ENCODE measurements at places on chromosomes 7 and 10.
A peak's percentile ranks its signal among the peaks of the same experiment; 100 is the strongest.

DNA sequence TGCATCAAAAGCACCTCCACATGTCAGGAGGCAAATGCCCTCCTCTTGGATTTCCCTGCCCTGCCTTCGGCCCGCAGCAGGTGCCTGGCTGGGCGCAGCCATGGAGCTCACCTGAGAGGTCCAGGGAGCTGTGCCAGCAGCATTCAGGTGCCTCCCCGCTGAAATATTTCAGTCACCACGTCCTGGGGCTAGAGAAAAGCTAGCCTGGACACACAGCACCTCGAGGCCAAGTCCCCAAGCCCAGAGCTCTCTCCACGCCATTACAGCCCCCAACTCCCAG lies 102.7 kb downstream of the MAD1L1 start:
- no peak for DNase-seq

DNA sequence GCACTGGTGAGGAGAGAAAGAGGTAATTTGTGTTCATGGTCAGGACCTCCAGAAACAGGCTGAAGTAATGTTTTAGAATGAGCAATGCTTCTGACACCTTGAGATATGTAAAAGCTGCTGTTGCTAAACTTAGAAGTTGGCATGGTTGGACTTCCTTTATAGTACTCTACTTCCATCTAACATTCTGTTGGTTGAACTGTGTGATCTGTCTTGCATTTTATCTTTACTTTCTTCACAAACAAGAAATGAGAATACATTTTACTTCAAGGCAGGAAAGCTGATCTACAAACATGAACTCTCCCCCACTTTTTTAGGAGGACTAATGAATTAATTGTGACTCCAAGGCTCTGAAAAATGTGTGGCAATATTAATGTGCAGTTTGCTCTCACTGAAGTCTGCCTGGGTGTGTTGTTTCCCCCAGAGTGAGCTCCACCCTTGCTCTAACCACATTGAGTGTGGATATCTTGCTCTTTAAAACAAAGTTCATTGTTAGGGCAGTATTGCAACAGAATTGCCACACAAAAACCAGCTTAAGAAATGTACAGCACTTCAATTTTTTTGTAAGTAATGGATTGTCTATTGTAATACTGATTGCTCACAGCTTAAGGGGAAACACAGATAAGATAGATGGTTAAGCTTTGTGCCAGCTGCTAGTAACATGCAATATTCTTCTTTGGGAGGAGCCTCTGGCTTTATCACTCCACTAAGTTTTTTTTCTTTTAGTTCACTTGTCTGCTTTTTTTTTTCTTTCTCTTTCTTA lies 69.0 kb downstream of the ADD3 start:
- peak; percentile 99 for DNase-seq

- no peak for DNase-seq
These were observed 500.1 kb upstream of the ZMIZ1 start for GRCh38 chr10:78568620-78569019.

DNA sequence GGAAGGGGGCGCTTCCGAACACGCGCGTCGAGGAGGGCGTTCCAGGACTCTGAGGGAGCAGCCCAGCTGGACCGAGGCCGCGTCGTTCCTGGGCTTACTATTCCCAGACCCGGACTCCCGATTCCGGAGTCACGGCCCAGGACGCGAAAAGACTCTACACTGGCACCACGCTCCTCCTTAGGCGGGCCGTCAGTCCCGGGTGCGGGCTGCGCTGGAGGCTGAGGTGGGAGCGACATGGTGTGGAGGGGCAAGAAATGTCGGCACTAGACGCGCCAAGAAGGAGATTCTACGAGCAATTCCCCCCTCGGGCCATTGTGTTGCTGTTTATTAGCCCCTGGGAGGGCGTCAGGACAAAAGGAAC lies 584 bp upstream of the RUNDC3B start:
- DNase-seq, result no peak

GRCh38 chr7:101172854-101173751 lies 7.0 kb downstream of the NAT16 start:
- peak; percentile 58 for DNase-seq

DNA sequence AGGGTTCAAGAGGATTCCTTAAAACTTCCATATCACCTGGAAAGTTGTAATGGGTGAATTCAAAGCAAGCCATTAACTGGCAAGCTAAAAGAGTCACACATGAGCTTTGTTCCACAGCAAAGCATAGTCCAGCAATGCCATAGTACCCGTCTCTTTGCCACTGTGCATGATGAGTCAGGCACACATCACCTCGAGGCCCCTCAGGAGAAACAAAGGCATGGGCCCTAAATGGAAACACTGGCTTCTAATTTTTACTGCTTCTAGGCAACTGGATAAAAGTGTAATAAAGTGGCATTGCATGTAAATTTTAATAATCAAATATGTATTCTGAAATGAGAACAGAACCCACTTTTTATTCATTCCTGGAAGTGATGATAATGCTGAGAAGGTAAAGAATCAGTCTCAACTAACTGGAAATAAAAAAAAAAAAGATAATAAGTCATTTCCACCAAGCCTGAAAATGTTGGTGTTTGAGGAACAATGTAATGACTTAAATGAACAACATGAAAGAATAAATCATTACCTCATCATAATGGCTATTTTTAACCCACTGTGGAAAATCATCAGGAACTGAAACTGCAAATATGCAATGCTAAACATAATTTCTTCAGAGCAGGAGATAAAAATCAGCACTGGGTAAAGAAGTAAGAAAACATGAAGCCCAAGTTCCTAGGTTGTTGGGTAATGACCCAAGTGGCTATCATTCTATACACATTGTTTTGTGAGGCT lies 104.9 kb downstream of the CDK6 start:
- peak; percentile 44 for DNase-seq

DNA sequence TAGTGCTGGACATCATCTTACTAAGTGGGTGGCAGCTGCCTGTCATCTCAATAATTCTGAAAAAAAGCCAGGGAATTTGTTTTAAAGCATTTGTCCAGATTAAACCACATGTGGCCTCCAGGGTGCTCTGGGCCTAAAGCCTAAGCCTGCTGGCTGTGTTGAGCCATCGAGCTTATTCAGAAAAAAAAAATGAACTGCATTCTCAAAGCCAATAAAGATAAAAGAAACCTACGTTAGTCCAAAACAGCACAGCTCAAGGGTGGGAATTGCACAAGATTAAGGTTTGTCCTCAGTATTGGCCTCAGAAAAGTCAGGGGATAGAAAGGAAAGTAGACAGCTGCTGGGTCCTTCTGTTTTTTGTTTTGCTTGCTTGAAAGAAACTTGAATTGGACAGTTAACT lies 22.6 kb upstream of the PRTFDC1 start:
- DNase-seq, result peak; percentile 99

DNA sequence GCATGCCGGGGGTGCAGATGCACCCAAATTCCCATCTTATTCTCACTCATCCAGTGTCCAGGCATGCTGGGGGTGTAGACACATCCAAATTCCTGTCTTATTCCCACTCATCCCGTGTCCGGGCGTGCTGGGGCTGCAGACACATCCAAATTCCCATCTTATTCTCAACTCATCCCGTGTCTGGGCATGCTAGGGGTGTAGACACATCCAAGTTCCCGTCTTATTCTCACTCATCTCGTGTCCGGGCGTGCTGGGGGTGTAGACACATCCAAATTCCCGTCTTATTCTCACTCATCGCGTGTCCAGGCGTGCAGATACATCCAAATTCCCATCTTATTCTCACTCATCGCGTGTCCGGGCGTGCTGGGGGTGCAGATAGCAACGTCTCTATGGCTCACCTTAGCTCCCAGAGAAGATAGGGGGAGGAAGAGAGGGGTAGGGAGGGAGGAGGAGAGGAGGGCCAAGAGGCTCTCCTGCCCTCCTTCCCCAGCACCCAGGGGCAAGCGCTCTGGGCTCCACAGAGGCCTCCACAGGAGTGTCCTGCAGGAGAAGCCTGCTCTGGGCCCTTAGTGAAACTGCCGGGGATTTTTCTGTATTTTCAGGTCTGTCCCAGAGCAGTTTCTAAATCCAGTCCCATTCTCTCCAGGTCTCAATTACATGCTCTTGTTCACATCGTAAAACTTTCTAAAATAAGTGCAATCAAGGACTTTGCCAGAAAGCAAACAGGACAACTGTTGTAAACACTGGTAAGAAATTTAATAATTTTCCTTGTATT lies 210.8 kb downstream of the DIP2C start:
- no peak for DNase-seq

- no peak for DNase-seq
These were observed 1140.7 kb upstream of the LRRN3 start for GRCh38 chr7:109950256-109950655.

- DNase-seq, result peak; percentile 69
These were observed 143.0 kb downstream of the CUBN start for GRCh38 chr10:16986406-16987205.

- DNase-seq, result peak; percentile 95
These were observed 79.5 kb upstream of the SVIL start for GRCh38 chr10:29714096-29714874.

GRCh38 chr10:11173042-11173441 lies 155.4 kb downstream of the CELF2 start:
- DNase-seq, result no peak

DNA sequence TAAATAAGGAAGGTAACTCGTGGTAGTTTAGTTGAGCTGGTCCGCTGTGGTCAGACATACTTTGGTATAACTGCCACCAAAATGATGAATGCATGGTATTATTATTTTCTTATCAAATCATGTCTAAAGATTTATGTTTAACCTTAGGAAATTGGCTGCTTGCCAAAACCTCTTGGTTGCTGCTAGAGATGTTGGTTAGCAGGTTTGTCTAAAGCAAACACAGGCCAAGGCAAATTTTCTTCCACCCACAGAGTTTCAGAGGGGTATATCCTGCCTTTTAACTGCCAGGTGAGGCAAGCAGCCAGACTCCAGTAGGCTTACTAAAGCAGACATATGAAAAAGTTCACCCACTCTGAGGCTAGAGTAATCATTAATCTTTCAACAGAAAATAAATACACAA lies 101.4 kb downstream of the SEMA3E start:
- peak; percentile 94 for DNase-seq

GRCh38 chr7:110507369-110507768 lies 583.6 kb upstream of the LRRN3 start:
- DNase-seq, result no peak

- no peak for DNase-seq
These were observed 155.9 kb downstream of the CDK14 start for GRCh38 chr7:90752051-90752450.

DNA sequence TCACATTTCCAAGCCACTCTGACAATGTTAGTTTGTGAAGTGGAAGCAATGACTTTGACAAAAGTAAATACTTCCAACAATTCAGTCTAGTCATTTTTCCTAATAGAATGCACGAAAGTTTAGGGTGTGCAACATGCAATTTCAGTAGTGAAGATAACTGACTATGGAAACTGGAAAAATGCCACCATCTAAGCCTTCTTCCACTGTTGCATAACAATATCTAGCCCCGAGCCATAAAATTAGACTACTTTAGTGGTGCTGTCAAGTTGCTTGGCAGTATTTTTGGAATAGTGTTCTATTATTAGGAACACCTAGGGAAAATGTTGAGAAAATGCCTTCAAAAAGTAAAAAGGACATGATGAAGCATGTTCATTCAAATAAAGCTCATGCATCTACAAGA lies 17.9 kb downstream of the SEMA3A start:
- peak; percentile 85 for DNase-seq

- no peak for DNase-seq
These were observed 326.8 kb upstream of the POT1 start for GRCh38 chr7:125256446-125256845.

DNA sequence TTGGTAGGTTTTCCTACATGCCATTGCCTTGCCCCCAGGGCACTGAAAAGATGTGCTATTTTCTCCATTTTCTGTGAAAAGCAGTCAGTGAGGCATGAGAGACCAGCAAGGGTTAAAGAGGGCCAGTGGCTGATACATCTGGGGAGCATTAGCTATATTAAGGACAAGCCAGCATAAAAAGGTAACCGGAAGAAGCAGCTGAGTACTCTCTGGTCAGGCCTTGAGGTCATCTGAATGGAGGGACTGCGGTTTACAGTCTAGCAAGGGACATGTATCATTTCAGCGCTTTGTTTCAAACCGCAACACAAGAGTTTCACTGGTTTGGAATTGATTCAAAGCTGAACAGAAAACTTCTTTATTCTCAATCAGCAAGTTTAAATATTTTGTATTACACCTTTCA lies 120.4 kb downstream of the EPDR1 start:
- DNase-seq, result no peak

DNA sequence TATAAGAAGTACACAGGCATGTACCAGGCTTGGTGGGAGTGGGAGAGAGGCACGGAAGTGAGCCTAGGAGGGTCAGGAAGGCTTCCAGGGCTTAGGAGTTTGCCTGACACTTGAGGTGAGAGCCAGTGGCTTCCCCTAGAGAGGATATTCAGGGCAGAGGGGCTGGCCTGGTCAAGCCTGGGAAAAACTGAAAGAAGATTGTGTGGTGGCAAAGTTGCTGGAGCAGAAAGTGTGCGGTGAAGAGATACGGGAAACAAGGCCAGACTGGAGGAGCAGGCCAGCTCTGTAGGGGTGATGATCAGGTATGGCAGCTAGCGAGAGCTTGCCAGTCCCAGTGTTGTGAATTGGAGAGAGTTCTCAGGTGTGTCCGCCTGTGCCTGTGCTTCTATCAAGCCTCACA lies 129.9 kb downstream of the CCNY start:
- DNase-seq, result no peak

DNA sequence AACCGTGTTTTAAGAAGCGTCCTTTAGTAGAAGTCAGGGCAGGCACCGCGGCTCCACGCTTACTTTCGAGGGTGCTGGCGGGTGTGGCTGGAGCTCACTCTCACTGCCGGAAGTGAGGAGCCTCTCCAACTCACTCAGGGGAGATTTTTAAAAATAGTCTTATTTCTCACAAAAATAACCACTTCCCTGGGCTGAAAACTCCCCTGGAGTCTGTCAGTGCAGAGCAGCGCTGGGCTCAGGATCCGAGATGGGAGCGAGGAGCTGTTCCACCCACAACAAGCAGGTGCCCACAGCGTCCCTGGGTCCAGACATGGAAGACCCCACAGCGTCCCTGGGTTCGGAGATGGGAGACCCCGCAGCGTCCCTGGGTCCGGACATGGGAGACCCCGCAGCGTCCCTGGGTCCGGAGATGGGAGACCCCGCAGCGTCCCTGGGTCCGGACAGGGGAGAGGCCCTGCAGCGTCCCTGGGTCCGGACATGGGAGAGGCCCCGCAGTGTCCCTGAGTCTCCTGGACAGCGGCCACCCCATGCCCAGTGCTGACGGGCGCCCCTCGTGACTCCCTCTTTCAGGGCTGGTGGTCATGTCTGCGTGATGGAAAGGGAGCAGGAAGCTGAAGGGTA lies 51.2 kb downstream of the VIPR2 start:
- no peak for DNase-seq

- DNase-seq, result peak; percentile 16
These were observed 1.4 kb upstream of the TSPAN15 start for GRCh38 chr10:69449841-69450240.
